Central memory CD4-positive, alpha-beta T cell (primary cell): ENCODE measurements at places on chromosomes 5 and 9.
A peak's percentile ranks its signal among the peaks of the same experiment; 100 is the strongest.

GRCh38 chr9:93319301-93319991 is 132.0 kb upstream of the FAM120A start:
- no peak for DNase-seq

DNA sequence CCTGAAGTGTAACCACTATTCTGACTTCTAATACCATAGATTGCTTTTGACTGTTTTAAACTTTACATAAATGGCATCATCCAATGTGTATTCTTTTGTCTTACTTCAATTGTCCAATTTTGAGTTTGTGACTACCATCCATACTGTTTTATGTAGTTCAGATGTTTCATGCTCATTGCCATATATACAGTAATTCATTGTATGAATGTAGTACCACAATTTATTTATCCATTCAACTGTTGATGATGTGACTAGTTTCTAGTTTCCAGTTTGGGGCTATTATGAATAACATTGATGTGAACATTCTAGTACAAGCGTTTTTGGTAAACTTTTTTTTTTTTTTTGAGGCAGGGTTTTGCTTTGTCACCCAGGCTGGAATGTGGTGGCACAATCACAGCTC is 55.1 kb downstream of the HMGCS1 start:
- no peak for DNase-seq

DNA sequence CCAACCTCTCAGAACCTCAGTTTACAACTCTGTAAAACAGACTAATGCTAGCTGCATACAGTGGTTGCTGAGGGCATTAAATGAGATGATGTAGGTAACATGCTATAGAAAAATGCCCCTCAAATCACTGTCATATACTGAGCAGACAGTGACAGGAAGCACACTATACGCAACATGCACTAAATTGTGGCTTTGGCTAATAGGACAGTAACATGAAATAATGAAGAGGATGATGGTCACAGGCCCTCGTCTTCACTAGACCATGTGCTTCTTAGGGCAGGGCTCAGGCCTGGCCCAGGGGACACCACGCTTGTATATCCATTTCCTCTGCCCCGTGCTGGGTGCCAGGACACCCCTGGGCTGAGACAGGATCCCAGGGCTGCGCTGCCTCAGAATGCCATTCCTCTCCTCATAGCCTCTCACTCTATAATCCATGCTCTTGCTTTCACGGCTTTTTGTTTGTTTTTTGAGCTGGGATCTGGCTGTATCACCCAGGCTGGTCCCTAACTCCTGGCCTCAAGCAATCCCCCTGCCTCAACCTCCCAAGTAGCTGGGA is 18.9 kb downstream of the CSF1R start:
- DNase-seq = no peak

GRCh38 chr5:9149988-9150387 is 395.9 kb downstream of the SEMA5A start:
- no peak for DNase-seq

- no peak for DNase-seq
These were observed 97.4 kb downstream of the KCTD16 start for GRCh38 chr5:144267961-144268513.

GRCh38 chr5:179732918-179733771 is 523 bp downstream of the MAML1 start:
- DNase-seq = no peak

DNA sequence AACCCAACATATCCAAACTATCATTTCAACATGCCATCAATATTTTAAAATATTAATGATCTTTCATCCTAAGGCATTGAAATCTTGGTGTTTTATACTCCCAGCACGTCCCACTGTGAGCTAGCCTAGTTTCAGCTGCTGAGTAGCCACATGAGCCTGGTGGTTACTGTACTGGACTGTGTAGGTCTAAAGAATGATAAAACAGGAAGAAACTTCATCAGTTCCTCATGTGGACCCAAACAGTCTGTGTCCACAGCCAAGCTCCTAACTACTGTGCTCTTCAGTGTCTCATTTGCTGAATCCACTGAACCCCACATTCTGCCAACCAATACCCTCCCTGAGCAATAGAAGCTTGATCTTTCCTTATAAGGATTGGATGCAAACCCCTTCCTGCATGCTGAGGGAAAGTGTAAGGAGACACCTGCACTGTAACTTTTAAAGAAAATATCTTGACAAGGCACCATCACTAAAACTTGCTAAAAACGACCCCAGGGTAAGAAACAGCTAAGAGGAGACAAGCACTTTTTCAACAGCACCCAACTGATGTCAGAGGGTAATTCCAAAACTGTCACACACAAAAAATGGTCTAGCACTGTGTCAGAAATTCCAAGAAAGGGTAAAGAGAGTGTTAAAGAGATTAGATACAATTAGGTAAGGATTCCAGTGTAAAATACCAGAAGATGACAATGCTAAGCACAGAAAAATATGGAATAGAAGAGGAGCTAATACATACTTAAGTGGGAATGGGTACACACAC is 126.9 kb downstream of the SPOCK1 start:
- no peak for DNase-seq

DNA sequence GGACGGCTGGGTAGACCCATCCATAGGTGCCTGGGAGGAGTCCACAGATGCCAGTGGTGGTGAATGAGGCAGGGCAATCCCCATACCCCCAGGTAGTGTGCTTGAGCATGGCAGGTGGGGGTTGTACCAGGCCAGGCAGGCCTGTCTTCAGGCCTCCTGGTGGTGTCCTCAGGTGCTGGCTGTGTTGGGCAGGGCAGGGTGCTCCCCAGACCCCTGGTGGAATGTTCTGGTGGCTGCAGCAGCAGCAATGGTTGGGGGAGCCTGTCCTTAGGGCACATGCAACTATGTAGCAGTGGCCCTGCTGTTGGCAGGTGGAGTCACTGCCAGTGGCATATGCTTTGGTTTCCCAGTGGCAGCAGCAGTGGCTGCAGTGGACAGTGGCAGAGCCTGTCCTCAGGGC is 10.0 kb downstream of the ALG2 start:
- no peak for DNase-seq

- DNase-seq = no peak
These were observed 122.1 kb downstream of the NTRK2 start for GRCh38 chr9:84791643-84792042.

GRCh38 chr5:159765135-159765433 is 151.2 kb upstream of the ADRA1B start:
- no peak for DNase-seq

DNA sequence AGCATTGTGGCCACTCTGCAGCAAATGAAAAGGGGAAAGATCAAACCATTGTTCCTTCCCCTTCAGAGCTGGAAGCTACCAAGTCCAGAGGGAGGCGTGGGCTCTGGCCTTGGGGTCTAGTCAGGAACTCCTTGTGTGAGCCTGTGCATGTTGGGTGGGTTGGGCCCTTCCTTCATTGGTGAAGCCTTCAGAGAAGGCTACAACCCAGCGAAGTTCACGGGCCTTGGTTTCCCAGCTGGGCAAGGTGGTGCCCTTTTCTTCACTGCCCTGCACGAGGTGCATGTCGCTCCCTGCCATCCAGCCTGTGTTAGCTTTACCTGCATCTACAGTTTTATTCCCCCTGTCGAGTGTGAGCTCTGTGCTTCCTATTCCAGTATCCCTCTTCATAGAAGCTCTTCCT is 84.7 kb downstream of the ZNF618 start:
- DNase-seq = no peak

- peak; percentile 66 for DNase-seq
These were observed 84.5 kb upstream of the CTNNA1 start for GRCh38 chr5:138668451-138669380.
